Activated T-helper 1 cell treated with anti-CD3 and anti-CD28 coated beads, Interleukin-12 subunit alpha, Interleukin-12 subunit beta, Interleukin-2, Interleukin-4 antibody, amounts not matched to agents 30 ng/mL and 10 ng/mL and 1 ng/mL, durations not matched to agents 14 hours and 24 hours and 36 hours (primary cell): ENCODE measurements at places on chromosomes 12 and 14. TPM values are rescaled to one million over a fixed set of nuclear protein-coding genes. Genes with fewer than 3 reads are reported as not detected.

DNA sequence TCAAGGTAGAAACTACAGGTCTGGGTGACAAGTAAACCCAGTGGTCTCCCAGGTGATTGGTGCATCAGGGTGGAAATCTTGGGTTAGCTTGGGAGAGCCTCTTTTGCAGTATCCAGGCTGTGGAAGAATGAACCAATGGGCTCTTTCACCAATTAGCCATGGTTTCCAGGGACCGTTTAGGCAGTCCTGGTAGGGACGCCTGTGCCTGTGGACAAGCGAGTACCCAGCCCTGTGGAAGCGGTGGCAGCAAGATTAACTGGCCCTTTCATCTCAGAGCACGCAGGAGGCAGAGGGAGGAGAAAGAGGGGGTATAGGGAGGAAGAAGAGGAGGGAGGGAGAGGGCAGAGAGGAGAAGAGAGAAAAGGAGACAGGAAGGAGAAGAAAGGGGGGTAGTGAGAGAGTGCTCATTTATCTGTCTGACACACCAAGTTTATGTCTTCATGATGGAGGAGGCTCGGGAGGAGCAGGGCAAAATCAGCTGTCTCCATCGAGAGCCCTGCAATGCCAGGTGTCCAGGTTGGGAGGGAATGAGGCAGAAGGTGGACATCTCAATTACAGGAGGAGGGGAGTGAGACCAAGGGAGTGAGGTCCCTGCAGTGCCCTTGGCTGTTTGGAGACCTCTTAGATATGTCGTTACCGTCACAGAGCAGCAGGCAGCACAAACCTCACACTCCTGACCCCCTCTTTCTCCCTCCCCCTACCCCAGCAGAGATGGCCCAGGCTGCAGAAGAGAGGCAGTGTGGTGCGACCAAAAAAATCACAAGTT lies 4.6 kb upstream of the ZDHHC22 start:
- peaks cover 5% of the 10 kb centered on the region for H3K4me1 ChIP-seq
- H3K27me3 ChIP-seq: peaks cover 56% of the 10 kb centered on the region
- no peak overlapping the region for H3K4me3 ChIP-seq
- no peak for DNase-seq
- H3K27ac ChIP-seq: no peak overlapping the region

- peaks cover 70% of the 10 kb centered on the region for H3K4me1 ChIP-seq
- H3K27me3 ChIP-seq: no peaks in the 10 kb centered on the region
- H3K4me3 ChIP-seq: peak overlapping the region; percentile 41
- peaks cover 2% of the 10 kb centered on the region for H3K36me3 ChIP-seq
- DNase-seq: no peak
These were observed 36.3 kb upstream of the PPP1CC start for GRCh38 chr12:110778833-110779577.

DNA sequence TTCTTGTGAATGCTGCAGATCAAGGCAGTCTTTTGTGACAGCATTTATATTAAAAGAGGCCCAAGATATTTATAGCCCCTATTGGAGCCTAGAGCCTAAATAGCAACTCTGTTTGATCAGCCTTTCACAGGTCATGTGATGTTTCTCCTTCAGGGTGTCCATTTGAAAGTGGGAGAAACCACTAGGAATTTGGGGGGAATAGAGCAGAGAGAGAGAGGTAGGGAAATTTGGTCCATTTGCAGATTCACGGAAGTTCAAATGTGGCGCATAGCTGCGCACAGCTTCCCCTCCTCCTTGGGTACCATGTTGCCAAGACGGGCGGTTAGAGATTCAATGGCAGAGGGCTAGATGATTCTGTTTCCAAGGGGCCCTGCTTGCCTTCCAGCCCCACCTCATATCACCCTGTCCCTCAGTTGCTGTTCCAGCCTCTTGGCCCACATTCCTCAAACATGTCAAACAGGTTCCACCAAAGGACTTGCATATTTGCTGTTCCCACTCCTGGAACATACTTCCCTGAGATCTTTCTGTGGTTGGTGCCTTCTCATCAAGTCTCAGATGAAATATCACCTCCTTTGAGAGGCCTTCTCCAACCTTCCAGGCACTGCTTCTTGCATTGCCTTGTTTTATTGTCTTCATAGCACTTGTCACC lies 220.8 kb downstream of the CHST11 start:
- peaks cover 12% of the 10 kb centered on the region for H3K36me3 ChIP-seq
- DNase-seq: no peak
- peak overlapping the region; percentile 30 for H3K27ac ChIP-seq

- H3K27ac ChIP-seq: no peak overlapping the region
- no peak overlapping the region for H3K4me3 ChIP-seq
- H3K27me3 ChIP-seq: no peaks in the 10 kb centered on the region
- DNase-seq: no peak
These were observed 318.2 kb downstream of the NUAK1 start for GRCh38 chr12:105820429-105821125.

DNA sequence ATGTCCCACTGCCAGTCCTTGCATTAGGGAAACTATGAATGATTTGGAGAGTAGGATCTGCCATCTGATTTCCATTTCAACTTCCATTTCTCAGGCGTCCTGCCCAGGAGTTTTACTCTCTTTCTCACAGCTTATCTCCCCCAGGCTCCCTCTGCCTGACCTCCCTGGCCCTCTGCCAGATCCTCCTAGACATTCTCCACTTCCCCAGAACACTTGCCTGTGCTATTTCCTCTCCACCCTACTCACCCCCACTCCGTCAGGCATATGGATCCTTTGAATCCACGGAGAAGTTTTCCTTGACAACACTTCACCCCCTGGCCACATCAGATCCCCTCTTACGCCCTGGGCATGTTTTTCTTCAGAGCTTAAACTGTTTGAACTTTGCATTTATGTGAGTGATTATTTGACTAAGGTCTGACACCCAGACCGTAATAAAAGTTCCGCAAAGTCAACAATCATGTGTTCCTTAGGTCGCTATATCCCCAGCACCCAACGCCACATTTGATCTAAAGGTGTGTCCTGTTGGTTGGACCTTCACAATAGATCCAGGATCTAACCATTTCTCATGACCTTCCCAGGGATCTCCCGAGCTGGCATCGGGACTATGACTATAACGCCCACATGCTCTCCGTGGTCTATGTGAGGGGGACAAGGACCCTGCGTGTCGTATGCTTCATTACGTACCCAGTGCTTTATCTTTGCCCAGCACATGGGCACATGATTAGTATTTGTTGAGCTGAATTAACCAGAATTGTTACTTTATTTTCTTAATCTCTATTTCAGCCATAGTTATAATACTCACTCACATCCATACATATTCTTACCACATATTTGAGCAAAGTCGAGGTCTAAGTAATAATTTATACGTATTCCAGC lies 255.8 kb upstream of the FOXN3 start:
- peak overlapping the region; percentile 23 for H3K4me3 ChIP-seq
- DNase-seq: no peak
- peaks cover 7% of the 10 kb centered on the region for H3K36me3 ChIP-seq
- H3K4me1 ChIP-seq: peaks cover 39% of the 10 kb centered on the region
- H3K27ac ChIP-seq: no peak overlapping the region
- no peaks in the 10 kb centered on the region for H3K27me3 ChIP-seq

Gene SP7
- not detected in 2 replicates for total RNA-seq

Gene KSR2
- 0.02 and 0.08 TPM in 2 replicates for total RNA-seq

Gene PLEKHH1
- 0.96 and 2.4 TPM in 2 replicates for total RNA-seq

Gene DPPA3
- total RNA-seq: not detected in 2 replicates

Gene PAX9
- not detected in 2 replicates for total RNA-seq

GRCh38 chr12:69239922-69240630 lies 707 bp downstream of the CPSF6 start:
- peak overlapping the region; percentile 100 for H3K4me3 ChIP-seq
- H3K4me1 ChIP-seq: peaks cover 47% of the 10 kb centered on the region
- DNase-seq: peak; percentile 38
- H3K27ac ChIP-seq: peak overlapping the region; percentile 99

Gene GLS2
- total RNA-seq: 1.5 and 2.6 TPM in 2 replicates

DNA sequence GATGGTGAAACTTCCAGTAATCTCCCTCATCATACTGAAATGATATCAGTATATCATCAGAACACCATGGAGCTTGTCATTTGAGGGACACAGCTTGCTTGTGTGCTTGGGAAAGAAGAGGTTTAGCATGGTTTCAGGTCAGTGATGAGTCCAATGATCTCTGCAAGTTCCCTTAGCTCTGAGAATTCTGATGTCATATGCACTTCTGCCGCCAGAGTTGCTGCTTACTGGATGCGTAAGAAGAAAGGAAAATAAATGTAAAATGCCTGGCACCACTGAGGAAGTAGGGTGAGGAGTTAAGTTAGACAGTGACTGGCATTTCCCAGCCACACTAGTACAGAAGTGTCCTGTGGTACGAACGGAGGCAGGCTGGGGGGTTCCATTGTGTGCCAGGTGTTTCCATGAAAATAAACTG lies 22.6 kb downstream of the PRKCH start:
- peak overlapping the region; percentile 97 for H3K27ac ChIP-seq
- peaks cover 92% of the 10 kb centered on the region for H3K4me1 ChIP-seq
- peak overlapping the region; percentile 81 for H3K4me3 ChIP-seq
- peaks cover 41% of the 10 kb centered on the region for H3K36me3 ChIP-seq
- no peak for DNase-seq
- no peaks in the 10 kb centered on the region for H3K27me3 ChIP-seq

Gene ANKRD33
- total RNA-seq: not detected in 2 replicates

Gene PRH2
- total RNA-seq: not detected in 2 replicates

DNA sequence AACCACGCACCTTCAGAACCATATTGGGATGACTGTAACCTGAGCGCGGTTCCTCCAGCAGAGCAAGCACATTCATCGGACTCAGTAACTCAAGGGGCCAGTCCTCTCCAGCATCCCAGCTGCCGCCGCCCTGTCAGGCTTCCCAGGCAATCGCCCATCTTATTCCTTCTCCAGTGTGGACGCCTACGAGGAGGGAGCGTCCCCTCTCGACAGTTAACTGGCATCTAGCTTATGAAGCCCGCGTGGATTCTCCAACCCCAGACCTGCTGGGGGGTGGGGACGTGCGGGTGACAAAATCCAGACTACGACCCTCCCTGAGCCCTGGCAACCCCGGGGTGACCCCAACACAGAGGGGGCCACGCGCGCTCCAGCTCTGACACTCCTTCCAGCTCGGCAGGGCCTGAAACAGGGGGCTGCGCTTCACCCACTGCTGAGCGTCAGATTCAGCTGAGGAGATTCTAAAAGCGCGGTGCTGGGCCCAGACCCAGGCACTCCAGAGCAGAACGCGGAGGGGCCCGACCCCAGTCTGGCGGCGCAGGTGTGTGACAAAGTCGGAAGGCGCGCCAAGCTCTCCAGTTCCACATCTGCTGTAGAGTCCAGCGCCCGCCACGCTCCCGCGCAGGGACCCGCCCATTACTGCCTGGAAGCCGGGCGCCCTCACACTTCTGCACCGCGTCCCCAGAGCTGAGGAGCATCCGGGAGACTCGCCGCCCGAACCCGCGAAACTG lies 43.9 kb upstream of the ESR2 start:
- H3K4me3 ChIP-seq: peak overlapping the region; percentile 81
- H3K4me1 ChIP-seq: peaks cover 26% of the 10 kb centered on the region
- peak overlapping the region; percentile 84 for H3K27ac ChIP-seq
- H3K27me3 ChIP-seq: no peaks in the 10 kb centered on the region
- peaks cover 7% of the 10 kb centered on the region for H3K36me3 ChIP-seq
- no peak for DNase-seq

GRCh38 chr14:83744891-83745290 lies 1785.1 kb upstream of the FLRT2 start:
- no peak for DNase-seq
- H3K4me3 ChIP-seq: no peak overlapping the region
- H3K27ac ChIP-seq: no peak overlapping the region

DNA sequence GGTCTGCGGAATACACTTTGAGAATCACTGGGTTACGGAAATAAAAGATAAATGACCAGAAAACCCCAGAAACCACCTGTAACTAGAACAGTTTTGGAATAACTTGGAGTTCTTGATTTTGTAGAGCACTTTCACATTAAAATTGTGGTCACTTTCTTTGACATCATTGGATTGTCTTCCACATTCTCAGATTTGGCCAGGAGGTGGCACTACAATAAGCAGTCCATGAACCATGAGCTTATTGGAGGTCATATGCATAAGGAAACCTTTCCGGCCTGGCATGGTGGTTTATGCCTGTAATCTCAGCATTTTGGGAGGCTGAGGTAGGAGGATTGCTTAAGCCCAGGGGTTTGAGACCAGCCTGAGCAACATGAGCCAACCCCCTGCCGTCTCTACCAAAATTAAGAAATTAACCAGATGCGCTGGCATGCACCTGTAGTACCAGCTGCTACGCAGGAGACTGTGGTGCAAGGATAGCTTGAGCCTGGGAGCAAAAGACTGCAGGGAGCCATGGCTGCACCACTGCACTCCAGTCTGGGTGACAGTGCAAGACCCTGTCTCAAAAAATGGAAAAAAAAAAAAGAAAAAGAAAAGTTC lies 107.7 kb upstream of the CAND1 start:
- no peaks in the 10 kb centered on the region for H3K36me3 ChIP-seq
- H3K27ac ChIP-seq: no peak overlapping the region
- H3K4me3 ChIP-seq: no peak overlapping the region
- peaks cover 5% of the 10 kb centered on the region for H3K27me3 ChIP-seq
- H3K4me1 ChIP-seq: no peaks in the 10 kb centered on the region
- DNase-seq: peak; percentile 2

Gene KRT78
- not detected in 2 replicates for total RNA-seq

DNA sequence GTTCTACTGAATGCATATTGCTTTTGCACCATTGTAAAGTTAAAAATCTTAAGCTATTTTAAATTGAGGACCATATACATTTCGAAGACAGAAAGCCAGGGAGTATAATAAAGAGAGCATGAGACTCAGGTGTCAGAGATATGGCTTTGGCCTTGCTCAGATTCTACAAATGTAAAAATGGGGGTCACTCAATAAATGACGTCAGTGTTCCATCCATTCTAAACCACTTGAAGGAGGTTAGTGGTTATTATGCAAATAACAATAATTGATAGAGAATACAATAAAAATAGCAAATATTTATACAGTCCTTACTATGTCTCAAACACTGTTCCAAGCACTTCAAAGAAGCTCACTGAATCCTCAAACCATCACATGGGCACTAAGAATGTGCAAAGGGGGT lies 20.1 kb downstream of the RTN1 start:
- no peak overlapping the region for H3K4me3 ChIP-seq
- H3K27me3 ChIP-seq: peaks cover 6% of the 10 kb centered on the region
- no peak for DNase-seq
- H3K4me1 ChIP-seq: no peaks in the 10 kb centered on the region
- no peaks in the 10 kb centered on the region for H3K36me3 ChIP-seq
- no peak overlapping the region for H3K27ac ChIP-seq

Gene MMP19
- total RNA-seq: not detected in 2 replicates

Gene ACSS3
- not detected in 2 replicates for total RNA-seq

DNA sequence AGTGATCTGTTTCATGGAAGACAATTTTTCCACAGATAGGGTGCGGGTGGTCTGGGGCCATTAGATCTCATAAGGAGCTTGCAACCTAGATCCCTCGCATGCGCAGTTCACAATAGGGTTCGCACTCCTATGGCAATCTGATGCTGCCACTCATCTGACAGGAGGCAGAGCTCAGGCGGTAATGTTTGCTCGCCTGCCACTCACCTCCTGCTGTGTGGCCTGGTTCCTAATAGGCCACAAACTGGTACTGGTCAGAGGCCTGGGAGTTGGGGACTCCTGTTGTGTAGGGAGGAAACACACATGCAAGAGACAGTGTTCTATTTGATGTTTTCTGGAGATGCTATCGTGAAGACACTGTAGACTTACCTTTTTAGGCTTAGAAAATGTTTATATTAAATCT lies 77.0 kb upstream of the FGD4 start:
- no peaks in the 10 kb centered on the region for H3K27me3 ChIP-seq
- H3K27ac ChIP-seq: no peak overlapping the region
- DNase-seq: no peak
- H3K4me1 ChIP-seq: no peaks in the 10 kb centered on the region
- no peak overlapping the region for H3K4me3 ChIP-seq

GRCh38 chr14:23559010-23559925 lies 3.2 kb downstream of the THTPA start:
- H3K4me1 ChIP-seq: peaks cover 39% of the 10 kb centered on the region
- H3K4me3 ChIP-seq: peak overlapping the region; percentile 42
- peaks cover 41% of the 10 kb centered on the region for H3K36me3 ChIP-seq

Gene MYF6
- not detected in 2 replicates for total RNA-seq
